ENCODE measurements at places on chromosomes 7 and 10.

GRCh38 chr10:33242931-33243330 lies 91.5 kb downstream of the NRP1 start:
- no peak for DNase-seq

DNA sequence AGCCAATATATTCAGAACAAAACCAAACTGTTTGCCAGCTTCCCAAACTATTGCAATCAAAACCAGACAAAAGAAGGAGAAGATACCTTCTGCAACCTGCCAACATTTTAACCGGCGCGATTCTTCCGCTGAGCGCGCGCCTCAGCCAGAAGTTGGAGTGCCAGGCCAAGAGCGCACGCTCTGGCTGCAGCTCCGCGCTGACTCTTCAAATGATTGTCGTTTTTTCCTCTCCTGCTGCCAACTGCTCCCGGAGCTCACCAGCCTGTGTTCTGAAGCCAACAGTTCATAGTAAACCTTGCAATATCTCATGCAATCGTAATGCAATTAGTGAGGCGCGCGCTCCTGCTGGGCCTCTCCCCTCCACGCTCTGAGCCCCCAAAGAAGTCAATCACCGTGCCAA lies 259.7 kb upstream of the MGMT start:
- no peak for DNase-seq

DNA sequence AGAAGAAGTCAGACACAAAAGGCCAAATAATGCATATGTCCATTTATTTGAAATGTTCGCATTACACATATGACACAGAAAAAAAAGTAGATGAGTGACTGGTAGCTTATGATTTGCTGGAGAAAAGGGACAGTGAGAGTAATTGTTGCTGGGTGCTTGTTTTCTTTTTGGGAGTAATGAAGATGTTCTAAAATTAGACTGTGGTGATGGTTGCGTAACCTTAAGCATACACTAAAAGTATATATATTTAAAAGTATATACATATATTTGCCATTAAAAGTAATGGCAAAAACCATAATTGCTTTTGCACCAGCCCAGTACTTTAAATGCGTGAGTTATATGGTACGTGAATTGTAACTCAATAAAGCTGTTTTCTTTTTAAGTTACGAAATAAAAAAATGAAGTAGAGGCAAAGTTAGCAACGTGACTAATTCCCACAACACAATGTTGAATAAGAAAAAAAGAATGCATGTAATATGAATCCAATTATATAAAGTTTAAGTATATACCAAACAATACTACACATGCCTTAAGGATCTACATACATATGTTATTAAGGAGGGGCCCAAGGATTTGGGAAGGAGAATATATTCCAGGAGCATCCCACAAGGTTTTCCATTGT lies 360.4 kb upstream of the CELF2 start:
- DNase-seq: no peak

DNA sequence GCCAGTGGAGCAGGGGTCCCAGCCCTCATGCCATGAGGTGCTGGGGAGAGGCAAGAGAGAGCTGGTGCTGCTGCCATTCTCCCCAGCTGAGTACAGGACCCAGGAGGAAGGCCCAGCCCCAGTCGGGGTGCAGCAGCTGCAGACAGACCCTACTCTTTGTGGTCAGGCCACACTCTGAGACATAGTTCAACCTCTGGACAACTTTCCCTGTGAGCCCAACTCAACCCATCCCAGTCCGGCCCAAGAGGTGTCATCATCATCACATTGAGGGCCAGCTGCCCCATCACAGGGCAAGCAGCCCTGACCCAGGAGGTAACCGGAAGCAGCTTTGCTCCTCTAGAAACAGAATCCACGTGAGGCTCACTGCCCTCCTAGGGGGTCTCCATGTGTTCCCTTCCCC lies 133.8 kb upstream of the KCNMA1 start:
- no peak for DNase-seq

DNA sequence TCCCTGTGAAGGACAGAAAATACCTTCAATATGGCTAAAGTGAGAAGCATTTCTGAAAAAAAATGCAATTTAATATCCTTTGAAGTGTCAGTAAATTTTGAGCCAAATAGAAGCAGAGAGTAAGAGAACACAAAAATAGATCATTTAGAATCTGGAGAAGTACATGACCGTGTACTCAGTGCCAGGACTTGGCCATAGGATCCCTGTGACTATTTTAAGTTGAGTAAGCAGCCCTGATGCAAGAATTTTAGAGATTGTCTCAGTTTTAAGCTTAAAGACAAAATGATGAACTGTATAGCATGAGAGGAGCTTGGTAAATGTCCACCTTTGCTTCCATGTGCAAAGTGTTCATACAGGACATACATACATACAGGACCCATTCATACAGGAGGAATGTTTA lies 2.5 kb downstream of the PTER start:
- no peak for DNase-seq

GRCh38 chr10:93445097-93445960 lies 36.8 kb downstream of the MYOF start:
- no peak for DNase-seq

GRCh38 chr10:113958631-113959382 lies 84.9 kb upstream of the ADRB1 start:
- DNase-seq: no peak

DNA sequence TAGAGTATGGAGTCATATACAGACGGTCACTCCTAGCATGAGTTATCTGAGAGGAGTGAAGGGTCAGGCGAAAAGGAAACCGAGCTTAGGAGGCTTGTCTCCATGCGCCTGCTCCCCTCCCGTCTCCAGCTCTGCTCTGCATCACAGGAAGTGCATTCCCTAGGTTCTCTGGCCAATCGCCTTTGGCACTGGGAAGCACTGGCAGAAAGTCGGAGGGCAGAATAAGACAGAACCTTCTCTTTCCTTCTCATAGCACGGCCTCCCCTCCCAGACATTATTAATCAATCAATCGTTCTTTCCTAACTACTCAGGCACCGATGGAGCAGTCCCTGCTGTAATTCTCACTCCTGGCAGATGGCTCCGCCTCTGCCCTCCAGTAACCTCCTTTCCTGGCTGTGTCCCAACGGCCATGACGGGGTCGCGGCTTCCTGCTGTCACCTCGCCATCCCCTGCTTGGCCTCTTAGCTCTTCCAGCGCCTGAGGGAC lies 177.1 kb downstream of the FRMD4A start:
- no peak for DNase-seq

Data from GM19239 (cell line).